ENCODE measurements at places on chromosomes 4 and X.

- no peak for DNase-seq
These were observed 141.8 kb upstream of the PRDX4 start for GRCh38 chrX:23525531-23525930.

GRCh38 chr4:14267373-14268060 is 640.0 kb upstream of the BOD1L1 start:
- no peak for DNase-seq

DNA sequence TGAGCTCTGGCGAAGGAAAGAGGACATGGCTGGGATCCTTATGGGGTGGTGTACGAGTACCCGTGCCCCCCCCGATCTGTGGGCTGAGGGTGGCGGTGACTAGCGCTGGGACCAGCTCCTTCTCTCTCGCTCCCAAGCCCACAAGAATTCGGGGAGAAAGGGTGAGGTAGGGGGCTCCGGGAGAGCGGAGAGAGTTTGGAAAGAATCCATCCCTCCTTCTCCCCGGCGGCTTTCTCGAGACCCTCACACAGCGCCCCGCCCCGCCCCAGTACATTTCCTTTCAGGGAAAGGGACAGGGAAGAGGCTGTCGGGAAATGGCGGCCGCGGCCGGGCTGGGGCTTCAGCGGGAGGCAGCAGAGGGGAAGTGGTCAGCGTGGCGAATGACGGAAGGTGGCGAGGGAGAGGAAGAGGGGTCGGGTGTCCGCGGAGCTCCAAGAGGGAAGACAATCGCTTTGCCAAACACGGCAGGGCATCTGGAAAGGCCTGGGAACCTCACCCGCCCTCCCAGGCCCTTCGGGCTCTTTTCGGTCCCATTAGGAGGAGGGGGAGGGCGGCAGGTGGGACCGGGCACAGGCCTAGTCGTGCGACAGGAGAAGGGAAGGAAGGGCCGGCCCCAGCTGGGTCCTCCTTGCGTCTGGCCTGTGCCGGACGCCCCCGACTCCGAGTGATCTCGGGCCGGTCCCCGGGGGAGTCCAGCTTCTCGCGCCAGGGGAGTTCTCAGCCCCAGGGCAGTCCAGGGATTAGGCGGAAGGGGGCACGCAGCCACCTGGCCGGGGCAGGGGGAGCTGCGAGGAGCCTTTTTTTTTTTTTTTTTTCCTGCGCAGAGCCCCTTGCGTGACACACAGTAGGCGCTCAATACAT is 10.2 kb downstream of the HNRNPH2 start:
- no peak for DNase-seq

DNA sequence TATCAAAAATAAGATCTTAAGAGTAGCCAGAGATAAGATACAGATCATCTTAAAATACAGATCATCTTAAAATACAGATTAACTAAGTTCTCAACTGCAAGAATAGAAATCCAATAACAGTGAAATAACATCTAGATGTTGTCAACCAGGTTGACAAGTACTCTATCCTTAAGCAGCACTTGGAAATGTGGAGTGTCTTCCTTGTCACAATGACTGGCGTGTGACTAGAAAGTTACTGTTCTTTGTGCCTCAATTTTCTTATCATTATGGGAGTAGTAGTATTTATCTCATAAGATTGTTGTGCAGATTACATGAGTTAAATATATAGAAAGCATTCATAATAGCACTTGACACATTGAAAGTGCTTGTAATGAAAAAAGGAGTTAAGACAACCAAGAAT is 25.8 kb upstream of the HPGDS start:
- no peak for DNase-seq

- DNase-seq, result no peak
These were observed 780.7 kb upstream of the DIAPH2 start for GRCh38 chrX:95903975-95904374.

- no peak for DNase-seq
These were observed 535.2 kb upstream of the FAT1 start for GRCh38 chr4:187258651-187259401.

DNA sequence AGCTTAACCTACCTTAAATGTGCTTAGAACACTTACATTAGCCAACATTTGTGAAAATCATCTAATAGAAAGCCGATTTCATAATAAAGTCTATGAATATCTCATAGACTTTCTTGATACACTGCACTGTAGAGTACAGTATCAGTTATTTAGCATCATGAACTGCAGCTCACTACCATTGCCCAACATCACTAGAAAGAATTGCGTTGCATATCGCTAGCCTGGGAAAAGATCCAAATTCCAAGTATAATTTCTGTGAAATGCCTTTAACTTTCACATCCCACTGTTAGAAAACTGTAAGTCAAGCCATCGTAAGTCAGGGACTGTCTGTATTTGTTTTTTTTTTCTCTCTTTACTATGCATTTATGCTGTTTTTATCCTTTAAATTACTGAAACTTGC is 918.6 kb upstream of the PABPC4L start:
- no peak for DNase-seq

DNA sequence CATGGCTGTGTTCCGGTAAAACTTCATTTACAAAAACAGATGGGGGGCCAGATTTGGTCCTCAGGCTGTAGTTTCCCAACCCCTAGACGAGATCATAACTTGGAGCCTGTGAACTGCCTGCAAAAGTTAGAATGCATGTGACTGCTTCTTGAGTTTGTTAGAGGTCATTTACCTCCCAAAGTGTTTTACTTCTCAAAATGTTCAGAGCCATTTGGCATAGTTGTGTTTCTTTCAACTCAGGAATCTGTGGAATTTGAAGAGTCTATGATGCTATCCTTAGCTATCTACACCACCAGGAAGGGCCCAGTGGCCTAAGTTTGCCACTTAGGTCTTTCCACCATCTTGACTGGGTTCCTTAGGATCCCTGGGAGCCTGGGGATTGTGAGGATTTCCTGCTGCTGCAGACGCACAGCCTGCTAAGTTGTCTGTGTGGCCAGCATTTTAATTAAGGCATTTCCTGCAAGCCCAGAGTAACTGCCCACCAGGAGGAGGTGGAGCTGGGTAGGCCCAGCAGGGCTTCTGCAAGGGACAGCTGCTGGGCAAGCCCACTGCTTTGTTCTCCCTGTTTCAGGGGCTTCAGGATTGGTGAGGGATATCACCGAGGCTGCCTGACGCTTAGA is 53.1 kb downstream of the CCNI start:
- DNase-seq, result no peak

GRCh38 chrX:68915778-68916177 is 87.0 kb downstream of the EFNB1 start:
- DNase-seq, result no peak

DNA sequence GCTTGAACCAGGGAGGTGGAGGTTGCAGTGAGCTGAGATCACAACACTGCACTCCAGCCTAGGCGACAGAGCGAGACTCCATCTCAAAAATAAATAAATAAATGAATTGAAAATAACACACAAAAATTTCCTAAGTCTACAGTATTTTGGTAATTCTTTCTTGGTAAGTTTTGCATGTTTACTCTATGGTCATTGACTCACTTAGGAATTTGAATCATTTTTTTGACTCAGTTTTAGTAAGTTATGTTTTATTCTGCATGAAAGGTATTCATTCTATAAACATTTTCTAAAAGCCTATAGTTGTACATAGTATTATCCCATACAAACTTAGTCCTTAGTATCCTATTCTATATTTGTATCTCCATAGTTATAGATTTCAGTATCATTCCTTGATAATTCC is 772.9 kb upstream of the SLIT2 start:
- no peak for DNase-seq

DNA sequence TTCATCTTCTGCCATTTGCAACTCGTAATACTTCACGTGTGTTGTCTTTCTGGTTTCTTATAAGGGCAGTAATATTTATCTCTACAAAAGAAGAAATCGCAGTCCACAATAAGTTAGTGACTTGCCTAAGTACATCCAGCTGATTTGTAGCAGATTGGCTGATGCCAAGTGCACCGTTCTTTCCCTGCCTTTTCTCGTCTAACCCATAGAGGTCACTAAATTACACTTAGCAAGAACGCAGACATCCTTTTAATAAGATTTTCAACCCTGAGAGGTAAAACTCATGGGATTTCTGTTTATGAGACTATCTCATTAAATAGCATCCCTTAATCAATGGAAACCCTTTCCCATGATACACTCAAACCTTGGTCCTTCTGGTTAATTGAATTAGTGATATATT is 408.6 kb upstream of the ACTRT1 start:
- no peak for DNase-seq

DNA sequence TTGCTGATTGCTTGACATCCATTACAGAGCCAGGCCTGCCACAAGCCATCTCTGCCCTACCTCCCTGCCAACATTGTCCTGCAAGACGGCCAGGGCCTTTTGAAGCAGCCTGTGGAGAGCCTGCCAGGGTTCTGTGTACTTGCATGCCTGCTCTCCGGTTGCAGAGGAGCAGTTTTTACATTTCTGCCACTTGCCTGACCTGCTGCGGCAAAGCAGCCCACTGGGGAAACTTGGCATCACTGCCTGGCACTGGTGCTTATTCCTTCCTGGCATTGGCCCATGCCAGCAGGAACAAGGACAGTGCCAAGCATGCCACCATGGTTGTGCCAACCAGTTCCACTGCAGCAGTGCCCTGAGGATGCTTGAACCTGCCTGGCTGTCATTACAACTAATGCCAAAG is 167.1 kb downstream of the NHS start:
- DNase-seq, result no peak

DNA sequence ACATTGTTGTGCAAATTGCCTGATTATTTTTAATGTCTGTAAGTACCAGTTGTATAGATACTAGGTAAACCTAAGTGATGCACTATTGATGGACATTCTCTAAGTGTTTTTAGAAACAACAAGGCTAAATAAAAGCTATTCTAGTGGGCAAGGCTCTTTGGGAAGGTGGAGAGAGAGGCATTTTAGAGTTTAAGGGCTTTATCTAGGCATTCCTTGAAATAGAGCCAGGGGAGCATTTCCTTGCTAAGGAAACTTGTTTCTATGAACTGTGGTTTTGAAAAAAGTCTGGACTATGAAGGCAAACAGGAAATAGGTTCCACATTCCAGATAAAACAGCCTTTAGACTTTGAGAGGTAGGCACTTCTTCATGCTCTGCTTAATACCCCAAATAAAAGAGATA is 23.8 kb downstream of the BMX start:
- DNase-seq, result no peak

DNA sequence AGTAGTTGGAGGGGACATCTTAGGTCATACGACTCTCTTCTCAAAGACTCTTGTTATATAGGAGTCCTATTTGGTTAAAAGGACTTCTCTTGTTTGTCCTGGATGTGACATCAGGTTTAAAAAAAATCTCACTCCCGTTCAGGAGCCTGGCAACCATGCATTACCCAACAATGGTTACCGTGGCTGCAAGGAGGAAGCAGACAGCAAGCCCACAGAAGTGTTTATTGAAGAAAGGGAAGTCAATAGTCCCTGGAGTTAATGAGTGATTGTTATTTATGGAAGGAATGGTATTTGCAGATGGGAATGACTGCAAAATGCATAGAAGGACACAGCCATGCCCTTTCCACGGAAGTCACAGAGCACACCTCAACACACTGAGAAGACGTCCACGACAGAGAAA is 75.9 kb upstream of the ENPP6 start:
- no peak for DNase-seq

Data from stimulated activated CD4-positive, alpha-beta T cell treated with anti-CD3 and anti-CD28 coated beads, Interleukin-15, amount 100 ng/mL, for 48 hours (primary cell).